ENCODE measurements at places on chromosomes 1 and 21. TPM values are rescaled to one million over a fixed set of nuclear protein-coding genes. Genes with fewer than 3 reads are reported as not detected.

- DNase-seq = no peak
Measured at GRCh38 chr1:45067806-45068205, 55.8 kb downstream of the UROD start.

DNA sequence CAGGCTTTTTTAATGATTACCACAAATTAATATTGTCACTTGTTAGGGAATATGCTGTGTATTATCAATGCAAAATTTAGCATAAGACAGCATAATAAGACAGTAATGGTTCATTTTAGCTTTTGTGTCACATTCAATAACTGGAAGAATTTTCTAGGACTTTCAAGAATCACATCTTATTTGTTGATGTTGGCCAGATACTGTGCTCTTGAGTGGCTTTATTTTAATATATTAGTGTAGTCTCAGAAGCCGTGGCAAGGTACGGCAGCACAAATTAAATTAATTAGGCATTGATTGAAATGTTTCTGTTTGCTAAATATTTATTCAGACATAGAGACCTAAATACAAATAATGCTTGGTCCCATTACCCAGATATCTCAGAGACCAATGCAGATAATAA is 10.4 kb downstream of the IFI44L start:
- DNase-seq = no peak

DNA sequence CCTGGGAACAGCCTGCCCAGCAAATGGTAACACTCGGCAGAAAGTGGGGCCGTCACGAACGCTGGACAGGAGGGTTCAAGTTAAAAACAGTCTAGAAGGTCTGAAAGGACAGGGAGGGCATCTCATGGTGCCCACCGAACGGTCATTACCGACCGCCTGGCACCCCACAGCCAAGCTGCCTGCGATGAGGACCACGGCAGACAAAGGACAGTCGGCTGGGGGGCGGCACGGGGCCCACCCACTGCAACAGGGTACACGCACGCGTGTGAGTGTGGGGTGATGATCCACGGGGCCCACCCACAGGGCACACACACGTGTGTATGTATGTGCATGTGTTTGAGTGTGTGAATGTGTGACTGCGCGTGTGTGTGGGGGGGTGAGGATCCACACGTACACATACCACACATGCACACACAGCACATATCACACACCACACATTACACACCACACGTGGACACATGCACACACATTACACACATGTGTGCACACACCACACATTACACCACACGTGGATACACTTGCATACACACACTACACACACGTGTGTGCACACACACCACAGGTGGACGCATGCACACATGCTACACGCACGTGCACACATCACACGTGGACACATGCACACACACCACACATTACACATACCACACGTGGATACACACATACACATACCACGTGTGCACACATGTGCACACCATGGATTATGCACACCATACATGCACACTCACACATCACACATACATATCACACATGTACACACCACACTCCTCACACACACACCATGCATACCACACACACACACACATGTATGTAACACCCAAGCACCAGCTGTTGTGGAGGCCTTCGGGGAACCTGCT is 63.2 kb downstream of the SLC19A1 start:
- no peak for DNase-seq

EFNA3 gene
- total RNA-seq = 2.2 TPM

- peak; percentile 51 for DNase-seq
Measured at GRCh38 chr1:35454616-35455015, 102.6 kb downstream of the KIAA0319L start.

- peak; percentile 81 for DNase-seq
Measured at GRCh38 chr1:228664399-228664914, 70.8 kb upstream of the RHOU start.

GRCh38 chr1:219692981-219693380 is 80.1 kb upstream of the ZC3H11B start:
- no peak for DNase-seq

- DNase-seq = no peak
Measured at GRCh38 chr1:248755517-248755916, at the start of gene LYPD8. Gene LYPD8, minus strand, starts transcription at chr1:248755759. Its CDS starts 4,678 bp downstream, at chr1:248751081.

GRCh38 chr1:8456308-8456912 is 138.5 kb downstream of the SLC45A1 start:
- DNase-seq = peak; percentile 79

DNA sequence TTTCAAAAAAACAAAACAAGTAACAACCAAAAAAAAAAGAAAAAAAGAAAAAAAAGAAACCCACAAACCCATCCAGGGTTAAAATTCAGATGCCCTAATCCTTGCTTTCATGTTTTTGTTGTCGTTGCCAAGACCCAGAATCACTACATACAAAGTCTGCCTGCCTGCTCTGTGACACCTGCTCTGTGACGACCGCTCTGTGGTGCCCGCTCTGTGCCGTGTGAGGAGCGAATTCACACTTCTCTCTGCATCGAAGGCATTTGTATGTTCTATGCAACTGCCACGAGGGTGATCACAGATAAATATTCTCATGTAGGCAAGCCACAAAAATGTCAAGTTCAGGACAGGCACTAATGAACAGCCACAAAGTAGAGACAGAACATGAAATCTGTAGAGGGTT is 178.6 kb downstream of the SLC45A1 start:
- DNase-seq = no peak

- DNase-seq = no peak
Measured at GRCh38 chr1:245520611-245521010, 365.8 kb downstream of the KIF26B start.

DNA sequence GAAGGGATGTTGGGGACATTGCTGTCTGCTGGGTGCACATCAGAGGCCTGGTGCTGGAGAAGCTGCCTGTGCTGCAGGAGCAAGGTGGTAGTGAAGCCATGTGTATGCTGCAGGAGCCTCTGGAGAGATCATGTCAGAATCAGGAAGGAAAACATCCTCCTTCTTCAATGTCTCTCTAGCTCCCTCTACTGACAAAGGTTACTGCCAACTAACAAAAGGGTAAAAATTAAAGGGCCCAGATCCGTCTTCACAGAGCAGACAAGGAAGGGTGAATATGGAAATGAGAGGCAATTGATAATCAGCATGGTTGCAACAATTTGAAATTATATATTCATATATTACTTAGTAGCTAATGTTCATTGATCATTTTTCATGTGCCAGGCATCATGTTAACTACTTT is 32.2 kb downstream of the FAM177B start:
- peak; percentile 7 for DNase-seq

GRCh38 chr1:228393268-228393701 is 13.3 kb downstream of the TRIM11 start:
- DNase-seq = peak; percentile 82

DNA sequence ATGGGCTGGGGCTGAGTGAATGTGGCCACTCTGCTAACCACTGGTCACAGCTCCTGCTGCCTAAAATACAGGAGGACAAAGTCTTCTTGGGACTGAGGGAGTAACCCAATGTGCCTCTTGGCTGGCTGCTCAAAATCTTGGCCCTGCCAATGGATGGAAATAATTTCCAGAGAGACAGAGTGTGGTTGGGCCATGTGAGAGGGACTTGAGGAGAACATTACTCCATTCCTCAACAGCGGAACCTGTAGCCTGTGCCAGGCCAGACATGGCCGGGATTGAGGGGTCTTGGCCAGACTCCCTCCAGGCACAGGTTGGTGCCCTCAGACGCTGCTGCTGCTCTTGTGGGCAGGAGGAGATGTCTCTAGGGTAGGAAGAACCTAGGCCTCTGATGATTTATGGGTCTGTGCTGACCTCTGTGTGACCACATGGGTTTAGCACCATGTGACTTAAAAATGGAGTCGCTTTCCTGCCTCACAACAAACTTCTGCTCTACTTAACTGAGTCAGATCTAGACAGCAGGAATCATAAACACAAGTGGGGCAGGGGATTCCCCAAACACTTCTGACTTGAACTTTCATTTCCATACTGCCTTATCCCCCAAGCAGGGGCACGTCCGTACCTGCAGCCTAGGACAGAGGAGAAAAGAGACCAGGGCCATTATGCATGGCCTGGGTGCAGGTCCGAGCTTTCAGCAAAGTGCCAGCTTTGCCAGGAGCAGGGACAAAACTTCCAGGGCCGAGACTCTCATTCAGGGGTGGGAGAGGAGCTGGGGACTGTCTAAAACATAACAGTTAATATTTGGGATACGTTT is 79.2 kb downstream of the CD34 start:
- peak; percentile 57 for DNase-seq

CELA3B gene
- not detected for total RNA-seq

DNA sequence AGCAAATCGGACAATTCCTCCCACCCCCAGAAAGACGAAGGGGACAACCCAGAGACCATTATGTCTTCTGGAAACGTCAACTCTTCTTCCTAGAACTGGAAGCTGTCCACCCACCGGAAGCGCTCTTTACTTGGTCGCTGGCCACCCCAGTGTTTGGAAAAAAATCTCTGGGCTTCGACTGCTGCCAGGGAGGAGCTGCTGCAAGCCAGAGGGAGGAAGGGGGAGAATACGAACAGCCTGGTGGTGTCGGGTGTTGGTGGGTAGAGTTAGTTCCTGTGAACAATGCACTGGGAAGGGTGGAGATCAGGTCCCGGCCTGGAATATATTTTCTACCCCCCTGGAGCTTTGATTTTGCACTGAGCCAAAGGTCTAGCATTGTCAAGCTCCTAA is 3.2 kb downstream of the S1PR1 start:
- peak; percentile 74 for DNase-seq

DNA sequence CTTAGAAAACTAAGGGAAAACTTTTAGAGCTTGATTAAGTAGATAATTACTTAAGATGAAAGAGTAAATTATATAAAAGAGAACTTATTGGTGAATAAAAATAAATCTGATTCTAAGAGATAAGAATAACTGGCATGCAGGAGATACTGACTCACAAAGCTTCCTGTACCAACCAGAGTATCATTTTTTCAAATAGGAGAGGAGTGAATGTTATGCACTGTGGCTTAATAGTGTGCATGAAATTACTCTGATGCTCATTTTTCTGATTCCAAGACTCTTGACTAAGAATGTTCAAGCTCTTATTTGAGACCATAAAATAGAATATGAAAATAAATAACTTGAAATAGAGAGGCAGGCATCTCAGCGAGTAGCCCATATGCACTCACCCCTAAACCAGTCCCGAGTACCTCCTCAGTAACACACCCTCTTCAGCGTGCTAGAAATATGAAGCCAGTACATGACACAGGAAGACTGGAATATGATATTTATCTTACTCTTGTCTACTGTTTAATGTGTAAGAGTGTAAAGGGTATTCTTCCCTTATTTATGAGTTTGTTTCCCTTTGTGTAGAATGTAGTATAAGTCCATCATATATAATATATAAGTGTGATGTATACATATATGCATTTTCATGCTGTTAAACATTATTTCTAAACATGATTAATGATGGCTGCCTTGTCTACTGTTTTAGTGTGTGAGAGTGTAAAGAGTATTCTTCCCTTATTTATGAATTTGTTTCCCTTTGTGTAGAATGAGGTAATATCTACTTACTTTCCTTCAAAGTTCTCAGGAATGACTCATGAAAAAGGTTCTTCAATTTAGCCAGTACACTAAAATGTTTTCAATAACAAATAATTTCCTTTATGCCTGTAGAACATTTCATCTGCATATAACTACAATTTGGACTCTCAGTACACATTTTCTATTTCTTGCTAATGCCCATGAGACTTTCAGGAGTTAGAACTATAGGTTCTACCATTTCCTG is 99.2 kb upstream of the PALMD start:
- DNase-seq = peak; percentile 60

RSPH1 gene
- total RNA-seq = not detected

FOXD3 gene
- not detected for total RNA-seq

- peak; percentile 23 for DNase-seq
Measured at GRCh38 chr1:168608796-168609715, 32.7 kb downstream of the XCL1 start.

IGSF21 gene
- total RNA-seq = not detected

DNA sequence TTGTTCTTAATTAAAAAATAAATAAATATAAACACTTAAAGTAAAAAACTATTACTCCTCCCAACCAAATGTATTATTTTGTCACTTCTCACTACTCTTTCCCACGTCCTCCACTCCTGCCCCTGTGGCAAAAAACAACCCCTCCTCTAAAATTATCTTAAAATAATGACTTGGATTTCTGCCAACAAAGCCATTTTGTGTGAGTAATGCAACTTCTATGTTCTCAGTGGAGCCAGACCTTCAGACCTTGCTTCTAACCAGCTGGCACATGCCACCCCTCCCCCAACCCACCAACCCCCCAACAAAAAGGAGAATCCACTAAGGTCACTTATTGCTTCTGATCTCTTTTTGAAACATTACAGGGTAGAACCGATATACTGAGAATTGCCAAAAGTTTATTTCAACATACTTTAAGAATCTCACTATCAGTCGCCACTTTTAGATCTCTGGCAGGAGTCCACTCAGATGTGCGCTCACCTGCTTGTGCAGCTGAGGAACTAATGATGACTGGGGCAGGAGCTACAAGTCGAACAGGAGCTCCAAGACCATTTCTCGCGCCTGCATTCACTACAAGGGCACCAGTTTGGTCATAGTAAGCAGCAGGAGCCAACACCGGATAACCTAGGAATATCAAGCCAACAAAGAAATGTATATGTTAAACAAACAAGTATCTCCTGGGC is 58.3 kb upstream of the SDC3 start:
- peak; percentile 92 for DNase-seq

DNA sequence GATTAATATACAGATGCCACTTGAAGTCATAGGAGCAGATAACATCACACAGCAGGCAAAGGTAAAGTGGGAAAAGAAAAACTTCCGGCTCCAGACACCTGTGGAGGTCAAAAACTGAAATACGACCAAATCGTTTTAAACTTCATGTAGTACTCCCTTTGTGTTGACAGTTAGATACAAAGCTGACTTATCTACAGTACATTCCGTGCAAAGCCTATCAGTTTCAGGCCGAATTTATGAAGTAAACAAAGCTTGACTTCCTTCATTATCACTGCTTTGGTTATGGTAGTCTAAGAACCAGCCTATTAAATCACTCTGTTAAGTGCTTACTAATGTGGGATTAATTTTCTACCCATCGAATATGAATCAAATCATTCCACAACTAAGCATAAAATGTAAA is 156.3 kb downstream of the SMYD3 start:
- DNase-seq = no peak

- no peak for DNase-seq
Measured at GRCh38 chr1:244231572-244232315, 180.7 kb downstream of the ZBTB18 start.

SPRR5 gene
- total RNA-seq = not detected

WNT4 gene
- total RNA-seq = 0.14 TPM

DNA sequence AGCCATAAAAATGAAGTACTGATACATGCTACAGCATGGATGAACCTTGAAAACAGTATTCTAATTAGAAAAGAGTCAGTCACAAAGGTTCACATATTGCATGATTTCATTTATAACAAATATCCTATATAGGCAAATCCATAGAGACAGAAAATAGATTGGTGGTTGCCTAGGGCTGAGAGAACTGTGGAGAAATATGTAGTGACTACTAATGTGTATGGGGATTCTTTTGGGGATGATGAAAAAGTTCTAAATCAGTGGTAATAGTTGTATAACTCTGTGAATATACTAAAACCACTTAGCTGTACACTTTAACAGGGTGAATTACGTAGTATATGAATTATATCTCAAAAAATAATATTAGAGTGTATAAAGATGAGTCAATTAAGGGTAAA is 45.8 kb downstream of the RNF115 start:
- DNase-seq = no peak

C1orf159 gene
- 11.7 TPM for total RNA-seq

- DNase-seq = no peak
Measured at GRCh38 chr1:40637470-40638007, 27.9 kb downstream of the RIMS3 start.
